ENCODE measurements at places on chromosomes 2 and 18.
A peak's percentile ranks its signal among the peaks of the same experiment; 100 is the strongest.

- DNase-seq, result no peak
Measured at GRCh38 chr18:58323866-58324762, 280.1 kb downstream of the NEDD4L start.

- DNase-seq, result no peak
Measured at GRCh38 chr2:201746551-201746950, 34.2 kb downstream of the ALS2 start.

DNA sequence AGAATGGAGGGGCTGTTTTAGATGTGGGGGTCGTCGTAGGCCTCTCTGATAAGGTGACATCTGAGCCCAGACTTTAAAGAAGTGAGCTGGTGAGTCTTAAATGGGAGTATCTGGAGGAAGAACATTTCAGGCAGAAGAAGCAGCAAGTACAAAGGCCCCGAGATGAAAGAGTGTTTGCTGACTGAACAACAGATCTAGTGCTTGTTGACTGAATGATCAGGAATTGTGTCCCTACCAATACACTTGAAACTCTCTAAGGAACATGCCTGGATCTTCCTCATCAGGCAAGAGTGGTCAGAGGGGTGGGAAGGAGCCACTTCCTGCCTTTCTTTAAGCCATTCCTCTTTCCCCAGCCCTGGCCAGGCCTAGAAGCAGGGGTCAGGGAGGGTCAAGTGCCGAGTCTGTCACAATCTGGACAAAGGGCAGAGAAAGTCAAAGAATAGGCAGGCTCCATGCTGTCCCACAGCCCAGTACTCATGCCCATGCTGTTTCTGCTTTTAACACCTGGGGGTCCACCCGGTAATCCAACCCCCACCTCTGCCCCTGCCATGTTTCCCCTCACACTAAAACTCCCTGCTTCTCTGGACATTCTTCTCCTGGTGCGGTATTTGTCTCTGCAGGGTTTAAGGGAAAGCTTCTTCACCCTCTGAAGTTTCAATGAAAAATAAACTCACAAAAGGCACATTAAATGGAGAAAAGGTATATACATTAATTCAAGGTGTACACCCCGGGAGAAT is 3.0 kb upstream of the TMEM37 start:
- peak; percentile 83 for DNase-seq

- no peak for DNase-seq
Measured at GRCh38 chr2:66031236-66031635, 403.7 kb upstream of the MEIS1 start.

- no peak for DNase-seq
Measured at GRCh38 chr2:168614172-168615018, 158.3 kb downstream of the CERS6 start.

DNA sequence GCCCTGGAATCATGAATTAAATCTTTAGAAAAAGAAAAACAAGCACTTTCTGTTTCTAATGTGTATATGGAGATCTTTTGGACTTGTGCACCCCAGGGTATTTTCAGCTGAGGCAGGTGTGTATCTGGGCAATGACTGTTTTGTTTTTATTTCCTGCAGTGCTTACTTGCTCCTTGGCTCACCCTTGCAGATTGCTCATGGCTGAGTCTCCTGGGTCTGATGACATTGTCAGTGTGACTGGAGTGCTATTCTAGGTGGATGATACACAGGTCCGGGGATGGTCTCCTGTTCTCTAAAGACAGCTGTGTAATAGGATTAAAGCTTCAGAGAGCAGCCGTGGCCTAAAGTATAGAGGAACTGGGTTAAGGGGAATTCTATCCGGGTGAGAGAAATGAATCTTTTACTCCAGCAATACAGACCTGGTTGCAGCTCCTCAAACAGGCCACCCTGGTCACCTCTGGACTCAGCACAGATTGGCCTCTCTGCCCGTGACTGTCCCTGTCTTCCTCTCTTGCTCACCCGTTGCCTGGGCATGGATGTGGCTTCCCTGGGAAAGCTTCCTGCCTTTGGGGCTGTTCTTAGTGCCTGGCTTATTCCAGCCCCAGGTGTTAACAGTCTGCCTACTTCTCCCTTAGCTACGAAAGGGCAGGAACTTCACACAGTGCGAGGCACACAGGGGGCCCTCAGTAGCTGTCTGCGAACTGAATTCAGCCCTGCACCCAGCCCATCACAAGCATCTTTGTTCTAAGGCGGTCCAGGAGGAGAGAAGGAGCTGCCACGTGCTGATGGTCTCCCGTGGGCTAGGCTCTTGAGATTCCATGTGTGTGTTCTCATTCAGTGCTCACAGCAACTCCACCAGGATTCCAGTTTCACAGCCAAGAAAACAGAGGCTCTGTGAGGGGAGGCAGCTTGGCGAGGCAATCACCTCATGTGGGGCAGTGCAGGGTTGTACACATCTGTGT is 84.3 kb downstream of the ACOXL start:
- no peak for DNase-seq

GRCh38 chr18:67117804-67118203 is 398.7 kb downstream of the DSEL start:
- DNase-seq, result no peak

- no peak for DNase-seq
Measured at GRCh38 chr2:176560296-176560695, 291.1 kb downstream of the MTX2 start.

DNA sequence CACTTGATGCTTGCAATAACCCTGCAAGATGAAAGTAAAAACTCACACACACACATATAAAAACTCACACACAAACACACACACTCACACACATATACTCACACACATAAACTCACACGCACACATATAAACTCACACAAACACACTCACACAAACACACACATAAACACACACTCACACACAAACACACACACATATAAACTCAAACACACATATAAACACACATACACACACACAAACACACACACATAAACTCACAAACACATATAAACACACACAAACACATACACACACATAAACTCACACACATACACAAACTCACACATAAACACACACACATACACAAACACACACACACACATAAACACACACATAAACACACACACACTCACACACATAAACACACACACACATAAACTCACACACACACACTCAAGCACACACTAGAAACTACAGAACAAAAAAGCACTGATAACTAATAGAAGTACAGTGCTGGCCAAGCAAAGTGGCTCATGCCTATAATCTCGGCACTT is 117.7 kb upstream of the TEKT4 start:
- DNase-seq, result no peak

Data from osteoblast (primary cell).